ENCODE measurements at places on chromosomes 4 and X. TPM values are rescaled to one million over a fixed set of nuclear protein-coding genes. Genes with fewer than 3 reads are reported as not detected.

DNA sequence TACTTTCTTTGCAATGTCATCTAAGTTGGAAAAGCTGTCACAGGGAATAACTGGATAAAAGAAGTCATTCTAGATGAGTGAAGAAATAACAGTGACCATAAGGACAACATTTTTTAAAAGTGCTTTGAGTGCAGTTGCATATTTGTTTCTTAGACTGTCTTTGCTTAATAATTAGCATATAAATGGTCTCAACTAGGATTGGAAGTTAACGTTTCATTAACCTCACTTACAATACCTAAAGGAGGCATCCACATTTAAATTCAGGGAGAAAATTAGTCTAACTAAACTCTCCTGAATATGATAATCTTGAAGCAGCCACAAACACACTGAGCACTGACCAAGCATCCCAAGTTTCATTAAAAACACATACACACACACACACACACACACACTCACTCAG, 780.7 kb downstream of the PCDH18 start:
- H3K27ac ChIP-seq: no peak overlapping the region
- DNase-seq: no peak
- H3K4me3 ChIP-seq: no peak overlapping the region
- no peaks in the 10 kb centered on the region for H3K27me3 ChIP-seq
- H3K36me3 ChIP-seq: no peaks in the 10 kb centered on the region

DNA sequence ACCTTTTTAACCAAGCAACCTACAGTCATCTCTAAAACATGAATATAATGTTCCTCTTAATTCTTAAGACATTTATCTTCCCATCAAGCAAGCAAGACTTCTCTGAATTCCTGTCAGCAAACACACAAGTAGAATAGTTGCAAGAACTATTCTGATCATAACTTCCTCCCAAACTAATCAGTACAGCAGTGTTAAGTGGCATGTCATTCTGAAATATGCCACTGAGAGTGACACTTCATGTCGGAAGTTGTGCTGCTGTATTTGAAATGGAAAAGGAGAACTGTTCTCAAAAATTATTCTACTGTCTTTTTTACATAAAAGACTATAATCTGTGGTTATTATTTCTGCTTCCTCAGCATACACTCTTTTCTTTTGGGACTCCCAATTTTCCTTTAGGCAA, 546.6 kb downstream of the PCDH18 start:
- H3K27ac ChIP-seq: no peak overlapping the region
- H3K4me1 ChIP-seq: no peaks in the 10 kb centered on the region
- no peaks in the 10 kb centered on the region for H3K36me3 ChIP-seq
- no peak overlapping the region for H3K4me3 ChIP-seq
- DNase-seq: no peak

Gene LARP1B
- 17.7 TPM for total RNA-seq

- no peak overlapping the region for H3K4me3 ChIP-seq
- no peaks in the 10 kb centered on the region for H3K4me1 ChIP-seq
- DNase-seq: no peak
These were observed 37.5 kb downstream of the USP46 start for GRCh38 chr4:52621567-52621966.

DNA sequence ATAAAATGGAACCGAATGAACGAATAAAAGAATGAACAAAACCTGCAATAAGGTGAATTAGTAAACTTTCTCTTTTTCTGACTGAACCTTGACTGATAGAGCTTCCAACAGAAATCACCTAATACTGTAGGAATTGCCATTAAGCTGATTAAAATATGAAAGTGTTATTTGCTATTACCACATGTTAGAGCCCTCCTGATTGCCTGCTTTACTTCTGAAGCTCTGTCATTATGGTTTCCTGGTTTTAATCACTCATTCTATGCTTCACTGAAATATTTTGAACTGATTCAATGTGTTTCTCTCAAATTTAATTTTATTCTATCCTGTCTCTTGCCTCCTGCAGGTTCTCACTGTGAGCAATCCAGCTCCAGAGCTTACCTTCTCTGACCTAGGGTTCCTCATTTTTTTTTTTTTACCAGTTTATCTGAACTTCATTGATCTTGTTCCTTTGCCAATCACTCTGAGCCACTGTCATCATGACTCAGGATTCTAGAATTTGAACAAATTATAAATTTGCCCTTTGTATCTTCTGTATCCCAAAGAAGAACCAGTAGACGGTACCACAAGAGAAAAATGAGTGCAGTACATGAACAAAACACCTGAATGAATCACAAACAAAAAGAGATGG, 48.1 kb upstream of the UGT2B15 start:
- no peaks in the 10 kb centered on the region for H3K36me3 ChIP-seq
- H3K4me1 ChIP-seq: no peaks in the 10 kb centered on the region
- no peak for DNase-seq

- no peaks in the 10 kb centered on the region for H3K4me1 ChIP-seq
- H3K36me3 ChIP-seq: no peaks in the 10 kb centered on the region
- no peak overlapping the region for H3K4me3 ChIP-seq
- peaks cover 4% of the 10 kb centered on the region for H3K27me3 ChIP-seq
- DNase-seq: no peak
These were observed 366.8 kb downstream of the FBXW7 start for GRCh38 chr4:152168987-152169616.

Gene TKTL2
- total RNA-seq: not detected

Gene WDR17
- 2.2 TPM for total RNA-seq

GRCh38 chr4:141081921-141082395, 51.3 kb downstream of the RNF150 start:
- no peak for DNase-seq
- H3K27ac ChIP-seq: no peak overlapping the region
- no peaks in the 10 kb centered on the region for H3K27me3 ChIP-seq
- H3K4me3 ChIP-seq: no peak overlapping the region
- H3K4me1 ChIP-seq: no peaks in the 10 kb centered on the region

DNA sequence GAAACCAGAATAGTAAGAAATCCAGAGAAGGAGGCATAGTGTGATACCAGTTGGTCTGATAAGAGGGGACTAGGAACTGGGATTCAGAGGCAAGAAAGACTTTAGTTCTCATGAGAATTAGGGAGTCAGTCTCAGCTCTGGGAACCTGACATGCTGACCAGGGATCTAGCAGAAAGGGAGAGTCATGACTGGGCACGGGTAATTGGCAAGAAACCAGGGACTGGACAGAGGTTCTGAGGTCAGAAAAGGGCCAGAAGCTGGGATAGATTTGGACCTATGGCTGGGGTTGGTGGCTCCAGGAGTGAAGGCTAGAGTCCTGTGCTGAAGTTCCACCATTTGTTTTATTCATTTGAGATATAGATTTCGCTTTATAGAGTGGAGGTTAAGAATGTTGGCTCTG, 110.2 kb upstream of the C1GALT1C1 start:
- peaks cover 16% of the 10 kb centered on the region for H3K36me3 ChIP-seq
- H3K27me3 ChIP-seq: no peaks in the 10 kb centered on the region
- peaks cover 71% of the 10 kb centered on the region for H3K4me1 ChIP-seq
- no peak overlapping the region for H3K4me3 ChIP-seq

GRCh38 chr4:43754566-43754965, 694.0 kb downstream of the KCTD8 start:
- no peak for DNase-seq
- no peaks in the 10 kb centered on the region for H3K36me3 ChIP-seq
- no peak overlapping the region for H3K4me3 ChIP-seq
- no peaks in the 10 kb centered on the region for H3K27me3 ChIP-seq

Gene GYG2
- 1.7 TPM for total RNA-seq

Gene MEPE
- total RNA-seq: not detected

- no peak overlapping the region for H3K4me3 ChIP-seq
- H3K27ac ChIP-seq: no peak overlapping the region
- no peaks in the 10 kb centered on the region for H3K36me3 ChIP-seq
- no peak for DNase-seq
- H3K4me1 ChIP-seq: no peaks in the 10 kb centered on the region
These were observed 144.3 kb downstream of the RTL3 start for GRCh38 chrX:78514852-78515251.

DNA sequence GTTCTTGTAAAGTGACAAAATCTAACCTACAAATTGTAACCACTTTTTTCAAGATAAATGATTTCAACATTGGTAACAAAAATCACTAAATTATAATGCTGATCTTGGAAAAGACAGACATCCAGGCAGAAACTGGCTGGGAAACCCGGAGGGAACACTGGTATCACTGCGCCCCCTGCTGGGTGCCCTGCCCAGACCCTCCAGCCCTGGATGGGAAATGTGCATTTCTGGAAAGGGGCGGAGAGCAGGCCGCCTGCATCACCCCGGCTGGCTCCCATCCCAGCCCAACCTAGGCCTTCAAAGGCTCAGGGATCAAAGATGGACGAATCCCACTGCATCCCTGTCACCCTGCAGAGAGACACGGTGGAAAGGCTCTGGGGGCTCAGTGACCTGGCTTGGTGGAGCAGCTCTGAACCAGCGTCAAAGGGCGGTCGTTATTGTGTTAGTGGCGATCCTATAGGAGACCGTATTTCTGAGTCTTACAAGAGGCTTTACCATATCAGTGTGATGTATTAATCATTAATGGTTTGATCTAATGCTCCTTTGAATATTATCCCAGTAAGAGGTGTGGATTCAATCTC, 37.3 kb downstream of the ACOX3 start:
- H3K4me3 ChIP-seq: no peak overlapping the region
- no peaks in the 10 kb centered on the region for H3K4me1 ChIP-seq
- no peak for DNase-seq
- H3K27me3 ChIP-seq: no peaks in the 10 kb centered on the region

DNA sequence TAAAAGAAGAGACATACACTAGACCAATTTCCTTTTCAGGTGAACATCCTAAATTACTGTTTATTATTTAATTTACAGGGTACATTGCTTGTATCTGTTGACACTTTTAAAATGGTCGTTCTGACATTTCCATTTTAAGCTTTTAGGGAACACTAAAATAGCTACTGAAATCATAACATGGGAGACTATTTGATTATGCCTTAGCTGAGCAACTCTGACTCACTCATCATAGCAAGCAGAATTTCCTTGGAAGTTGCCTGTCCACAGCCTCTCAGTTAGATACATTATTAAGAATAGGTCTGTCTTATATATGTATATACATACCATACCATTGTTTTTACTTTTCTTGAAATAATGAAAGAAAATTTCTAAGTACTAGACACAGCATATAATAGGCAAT, 22.0 kb downstream of the GUCY1B1 start:
- no peaks in the 10 kb centered on the region for H3K27me3 ChIP-seq
- no peak overlapping the region for H3K27ac ChIP-seq
- DNase-seq: no peak
- no peaks in the 10 kb centered on the region for H3K36me3 ChIP-seq

DNA sequence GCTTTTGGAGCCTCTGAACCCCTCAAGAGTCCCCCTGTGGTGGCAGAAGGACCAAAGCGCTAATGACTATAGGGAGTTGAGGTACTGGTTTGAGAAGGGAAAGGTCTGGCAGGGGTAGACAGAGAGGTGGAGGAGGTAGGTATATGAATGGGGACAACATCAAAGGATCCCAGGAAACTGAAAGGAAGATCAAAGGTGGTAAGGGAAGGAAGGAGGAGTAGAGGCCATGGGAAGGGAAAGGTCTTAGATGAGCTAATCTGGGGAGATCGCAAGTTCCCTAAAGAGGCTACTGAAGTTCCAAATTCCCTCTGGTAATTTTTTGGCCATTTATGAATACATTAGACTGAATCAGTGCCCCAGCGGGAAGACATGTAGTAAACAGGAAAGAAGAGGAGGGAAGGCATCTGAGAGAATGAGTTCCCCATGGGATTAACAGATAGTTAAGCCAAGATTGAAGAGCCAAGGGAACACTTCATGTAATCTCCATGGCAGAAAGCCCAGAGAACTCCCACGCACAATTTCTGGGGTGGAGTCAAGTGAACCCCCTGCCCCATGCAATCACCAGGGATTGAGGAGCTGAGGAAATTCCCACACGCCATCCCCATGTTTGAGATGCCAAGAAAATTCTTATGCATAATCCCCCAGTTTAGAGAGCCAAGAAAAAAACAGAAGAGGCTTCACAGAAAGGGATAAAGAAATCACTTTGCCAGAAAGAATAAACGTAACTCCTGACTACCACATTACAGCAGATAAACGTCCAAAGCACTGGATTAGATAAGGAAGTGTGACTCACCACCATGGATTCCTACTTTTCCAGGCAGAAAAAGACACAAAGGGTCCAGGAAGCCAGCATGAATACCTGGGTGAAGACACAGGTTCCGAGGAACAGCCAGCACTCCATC, 25.8 kb downstream of the ZNF630 start:
- no peak overlapping the region for H3K27ac ChIP-seq
- no peak overlapping the region for H3K4me3 ChIP-seq
- no peaks in the 10 kb centered on the region for H3K4me1 ChIP-seq
- no peaks in the 10 kb centered on the region for H3K27me3 ChIP-seq
- DNase-seq: peak; percentile 46

Gene SLC25A43
- 42.3 TPM for total RNA-seq

Gene RS1
- not detected for total RNA-seq

- DNase-seq: no peak
- no peaks in the 10 kb centered on the region for H3K4me1 ChIP-seq
- no peak overlapping the region for H3K4me3 ChIP-seq
- no peaks in the 10 kb centered on the region for H3K36me3 ChIP-seq
These were observed 1700.6 kb upstream of the TENM3 start for GRCh38 chr4:180542445-180543100.

Gene CLGN
- 0.38 TPM for total RNA-seq

DNA sequence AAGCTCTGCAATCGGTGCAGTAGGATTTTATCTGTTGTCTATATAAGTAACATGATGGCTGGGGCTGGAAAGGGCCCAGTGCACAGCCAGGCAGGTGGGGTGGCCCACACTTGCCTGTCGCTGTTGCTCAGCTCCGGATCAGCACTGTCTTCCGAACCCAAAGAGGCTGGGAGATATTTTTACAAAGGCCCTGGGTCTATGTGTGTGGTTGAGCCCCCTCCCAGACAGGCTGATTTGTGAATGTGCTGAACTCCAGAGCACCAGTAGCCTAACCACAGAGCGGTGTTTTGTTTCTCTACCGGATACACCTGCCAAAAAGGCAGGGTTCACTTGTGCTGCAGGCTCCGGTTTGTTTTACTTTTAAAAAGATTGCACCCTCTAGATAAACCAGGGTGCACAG, 33.5 kb upstream of the CHRNA9 start:
- no peak overlapping the region for H3K4me3 ChIP-seq
- no peak overlapping the region for H3K27ac ChIP-seq
- H3K36me3 ChIP-seq: no peaks in the 10 kb centered on the region
- DNase-seq: no peak
- peaks cover 4% of the 10 kb centered on the region for H3K4me1 ChIP-seq

DNA sequence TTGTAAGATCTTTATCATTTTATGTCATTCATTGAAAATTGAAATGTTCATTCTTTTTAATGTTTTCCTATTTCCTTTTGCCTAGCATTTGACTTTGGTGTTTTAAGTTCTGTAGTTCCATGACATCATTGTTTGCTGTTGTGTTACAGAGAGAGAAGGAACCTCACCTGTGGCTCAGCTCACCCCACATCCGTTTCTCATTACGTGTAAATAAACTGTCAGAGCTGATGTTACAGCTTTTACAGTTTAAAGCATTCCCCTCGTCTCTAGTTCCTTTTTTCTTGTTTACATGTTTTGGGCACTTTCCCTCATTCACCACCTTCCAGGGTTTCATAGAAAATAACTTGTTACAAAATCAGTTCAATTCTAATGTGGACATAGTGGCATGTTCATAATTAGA, 137.2 kb downstream of the FNIP2 start:
- no peak overlapping the region for H3K27ac ChIP-seq
- H3K36me3 ChIP-seq: no peaks in the 10 kb centered on the region
- no peak overlapping the region for H3K4me3 ChIP-seq
- H3K4me1 ChIP-seq: peaks cover 12% of the 10 kb centered on the region
- H3K27me3 ChIP-seq: no peaks in the 10 kb centered on the region

Gene LONRF3
- total RNA-seq: 6.3 TPM

Gene ODAPH
- total RNA-seq: not detected

- no peak overlapping the region for H3K27ac ChIP-seq
- H3K4me1 ChIP-seq: no peaks in the 10 kb centered on the region
- no peak for DNase-seq
- no peaks in the 10 kb centered on the region for H3K27me3 ChIP-seq
These were observed 184.8 kb upstream of the MTMR8 start for GRCh38 chrX:64580035-64580434.

Measured in PC-9 (cell line).